Adrenal gland (tissue), 19 donors: ENCODE measurements at places on chromosomes 5 and 9. TPM values are rescaled to one million over a fixed set of nuclear protein-coding genes. Genes with fewer than 3 reads are reported as not detected.

Gene ALDOB
- polyA plus RNA-seq, result 6.3 TPM

Gene CDX1
- not detected for polyA plus RNA-seq

Gene PTGES
- polyA plus RNA-seq, result 3.7 TPM

Gene RASGRF2
- polyA plus RNA-seq, result 2.1 TPM

Gene FOXD4L5
- not detected for polyA plus RNA-seq

Gene HTR4
- polyA plus RNA-seq, result 0.38 TPM

Gene DMRTA1
- 0.07 TPM for polyA plus RNA-seq
